Liver (tissue), 10 donors: ENCODE measurements at places on chromosomes 6 and 20. TPM values are rescaled to one million over a fixed set of nuclear protein-coding genes. Genes with fewer than 3 reads are reported as not detected.

- no peak for DNase-seq
Observed at GRCh38 chr6:80523531-80523997, 417.1 kb downstream of the BCKDHB start.

Gene BHLHE23
- not detected for total RNA-seq

Gene PRKN
- total RNA-seq = 4.1 TPM

GRCh38 chr20:19652591-19653026 lies 105.4 kb upstream of the RIN2 start:
- no peak for DNase-seq

- no peak for DNase-seq
Observed at GRCh38 chr6:136764517-136764993, 27.7 kb downstream of the MAP3K5 start.

DNA sequence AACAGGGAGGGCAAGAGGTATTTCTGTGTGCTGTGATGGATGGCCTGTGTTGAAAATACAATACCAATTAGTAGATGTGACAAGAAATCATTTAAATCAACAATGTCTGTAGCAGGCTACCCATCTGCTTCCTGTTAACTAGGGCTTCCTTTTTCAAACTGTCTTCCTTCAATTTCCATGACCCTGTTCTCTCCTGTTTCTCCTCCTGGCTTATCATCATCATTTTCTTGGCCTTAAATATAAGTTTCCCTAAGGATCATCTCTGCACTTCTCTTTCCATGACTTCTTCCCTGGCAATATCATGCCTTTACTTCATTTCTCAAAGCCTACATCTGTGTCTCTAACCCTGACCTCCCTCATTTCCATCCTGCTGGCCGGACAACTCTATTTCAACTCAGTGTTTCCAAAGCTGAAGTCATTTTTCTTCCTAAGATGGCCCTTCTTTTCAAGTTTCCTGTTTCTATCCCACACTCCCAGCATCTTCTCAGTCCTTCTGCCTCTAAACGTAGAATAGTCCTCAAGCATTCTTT lies 18.2 kb downstream of the ZC2HC1B start:
- DNase-seq = no peak

- DNase-seq = no peak
Observed at GRCh38 chr20:59035381-59035780, 3.2 kb upstream of the ATP5F1E start.

Gene HLA-F
- 12.1 TPM for total RNA-seq

Gene WFDC2
- not detected for total RNA-seq

GRCh38 chr20:44603327-44603726 lies 20.9 kb downstream of the PKIG start:
- DNase-seq = no peak

Gene C6orf118
- not detected for total RNA-seq

DNA sequence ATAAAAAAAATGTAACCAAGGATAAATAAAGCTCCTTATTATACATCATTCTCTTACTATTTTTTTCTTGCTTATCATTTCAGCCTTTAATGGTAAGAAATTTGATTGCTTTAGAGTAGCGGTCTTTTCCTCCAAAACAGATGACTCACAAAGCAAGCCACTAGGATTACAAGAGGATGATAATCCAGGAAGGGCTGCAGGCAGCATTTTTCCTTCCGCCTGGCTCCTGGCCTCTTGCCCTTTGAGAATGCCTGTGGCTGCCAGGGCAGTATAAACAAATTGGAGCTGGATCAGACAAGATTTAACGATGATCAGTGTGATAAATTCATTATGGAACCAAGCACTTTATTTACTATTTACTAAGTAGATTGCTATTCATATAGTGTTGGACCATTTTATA lies 9.7 kb upstream of the FBXL4 start:
- no peak for DNase-seq

- no peak for DNase-seq
Observed at GRCh38 chr6:106973836-106974335, 643 bp downstream of the CD24 start.
